ENCODE measurements at places on chromosomes 4 and X.

GRCh38 chr4:175946472-175947116 lies 119.0 kb upstream of the WDR17 start:
- no peak for DNase-seq

DNA sequence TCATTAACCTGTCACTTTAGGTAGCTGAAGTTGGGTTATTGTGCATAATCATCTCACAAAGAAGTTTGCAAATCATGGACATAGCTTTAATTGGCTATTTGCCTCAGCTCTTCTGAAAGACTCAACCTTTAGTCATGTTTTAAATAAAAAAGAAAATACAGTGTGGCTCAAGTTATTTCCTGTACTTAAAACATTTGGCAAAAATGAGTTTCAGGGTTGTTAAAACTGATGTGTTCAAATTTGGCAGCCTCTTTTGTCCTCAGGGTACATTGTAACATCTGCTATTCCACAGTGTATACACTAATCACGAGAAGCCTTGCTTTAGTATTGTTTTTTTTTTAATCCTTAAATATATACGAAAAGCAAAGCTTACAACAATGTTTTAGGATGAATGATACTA lies 31.5 kb upstream of the HPGD start:
- DNase-seq: no peak

DNA sequence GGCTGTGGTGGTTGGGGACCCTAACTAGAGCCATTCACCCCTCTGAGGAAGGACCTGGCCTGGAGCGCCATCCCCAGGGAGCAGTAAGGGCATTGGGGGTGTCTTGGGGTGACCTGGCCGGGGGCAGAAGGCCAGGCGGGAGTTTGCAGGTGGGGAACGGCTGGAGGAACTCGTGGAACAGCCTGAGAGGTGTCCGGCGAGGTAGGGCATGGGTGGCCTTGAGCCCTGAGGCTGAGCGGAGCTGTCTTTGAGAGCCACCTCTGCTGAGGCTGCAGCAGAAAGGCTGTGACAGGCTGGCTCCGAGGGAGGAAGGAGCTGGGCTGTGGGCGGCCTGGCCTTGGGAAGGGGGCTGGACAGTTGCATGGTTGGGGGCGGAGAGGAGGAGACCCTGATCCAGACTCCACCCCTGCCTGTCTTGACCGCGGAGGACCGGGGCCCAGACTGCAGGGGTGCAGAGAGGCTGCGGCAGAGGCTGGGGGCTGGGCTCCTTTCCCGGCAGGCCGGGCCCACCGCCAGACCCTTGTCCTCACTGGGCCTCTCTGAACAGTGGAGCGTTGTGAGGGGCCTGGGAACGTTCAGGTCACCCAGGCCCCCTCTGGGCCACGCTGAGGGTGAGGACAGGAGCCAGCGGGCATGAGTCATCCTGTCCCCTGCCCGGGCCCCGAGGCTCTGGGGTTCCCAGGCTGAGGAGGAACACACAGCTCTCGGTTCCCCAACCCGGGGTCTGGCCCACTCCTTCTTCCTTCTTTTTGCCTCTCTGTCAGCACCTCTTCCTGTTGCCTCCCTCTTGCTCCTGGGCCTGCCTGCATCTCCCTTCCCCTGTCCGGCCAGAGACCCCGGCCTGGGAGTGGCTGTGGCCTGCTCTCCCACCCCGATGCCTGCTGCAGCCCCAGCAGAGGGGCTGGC lies 8.1 kb downstream of the SH3BP2 start:
- no peak for DNase-seq

DNA sequence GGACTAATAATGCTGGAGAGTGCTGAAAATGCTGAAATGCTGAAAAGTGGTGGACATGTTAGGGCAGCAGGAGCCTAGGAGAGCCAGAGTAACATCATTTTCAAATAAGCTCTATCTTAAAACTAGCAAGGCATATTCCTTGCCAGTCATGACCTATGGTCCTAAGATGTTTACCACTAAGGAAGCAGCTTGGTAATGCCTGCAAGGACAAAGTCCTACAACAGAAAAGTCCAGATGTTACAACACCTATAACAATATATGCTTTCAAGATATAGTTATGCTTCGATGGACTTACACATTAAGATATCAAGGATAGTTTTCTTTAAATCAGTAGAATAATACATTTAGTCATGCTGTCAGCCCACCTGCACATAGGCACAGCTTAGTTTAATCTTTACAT lies 4.5 kb upstream of the ADH4 start:
- no peak for DNase-seq

- DNase-seq: no peak
Observed at GRCh38 chrX:78213331-78213730, 73.9 kb upstream of the TAF9B start.

DNA sequence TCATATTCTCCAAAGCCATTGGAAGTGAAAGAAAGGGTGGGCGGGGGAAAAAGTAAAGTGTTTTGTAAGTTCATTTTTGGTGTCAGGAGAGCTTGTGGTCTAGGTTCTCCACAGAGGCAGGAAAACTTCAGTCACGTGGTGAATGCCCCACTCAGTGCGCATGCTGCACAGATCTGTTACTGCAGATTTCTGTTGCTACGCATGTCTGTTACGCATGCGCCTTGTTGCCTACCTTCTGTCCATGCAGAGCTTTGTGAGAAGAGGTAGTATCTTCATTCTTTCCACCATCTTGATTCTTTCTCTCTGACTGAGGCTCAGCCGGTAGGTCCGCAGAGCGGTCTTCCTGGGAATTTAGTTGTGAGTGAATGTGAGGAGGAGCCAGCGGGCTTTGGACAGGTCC lies 15.1 kb upstream of the PAGE3 start:
- no peak for DNase-seq

DNA sequence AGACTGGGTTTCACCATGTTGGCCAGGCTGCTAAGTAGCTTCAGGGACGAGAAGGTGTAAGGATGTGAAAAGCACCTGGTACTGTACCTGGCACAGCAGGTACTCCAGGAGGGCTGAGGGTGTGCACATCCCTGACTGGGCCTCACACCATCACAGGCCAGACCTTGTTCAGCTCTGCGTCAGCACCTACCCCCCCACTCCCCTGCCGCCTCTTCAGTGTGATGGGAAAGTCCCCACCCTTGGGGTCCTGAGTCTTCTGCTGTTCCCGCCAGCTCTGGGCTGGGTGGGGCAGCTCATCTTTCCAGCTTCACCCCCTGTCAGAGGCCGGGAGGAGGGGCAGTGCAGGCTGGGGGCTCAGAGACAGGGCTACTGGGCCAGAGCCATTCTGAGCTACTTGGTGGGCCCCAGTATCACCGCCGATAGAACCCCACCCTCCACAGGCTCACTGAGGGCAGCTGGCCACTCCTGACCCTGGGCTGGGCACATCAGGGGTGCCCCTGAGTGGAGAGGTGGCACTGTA lies 6.7 kb upstream of the SH3BP2 start:
- peak; percentile 53 for DNase-seq

- DNase-seq: no peak
Observed at GRCh38 chr4:5045097-5045496, 6.2 kb upstream of the STK32B start.

DNA sequence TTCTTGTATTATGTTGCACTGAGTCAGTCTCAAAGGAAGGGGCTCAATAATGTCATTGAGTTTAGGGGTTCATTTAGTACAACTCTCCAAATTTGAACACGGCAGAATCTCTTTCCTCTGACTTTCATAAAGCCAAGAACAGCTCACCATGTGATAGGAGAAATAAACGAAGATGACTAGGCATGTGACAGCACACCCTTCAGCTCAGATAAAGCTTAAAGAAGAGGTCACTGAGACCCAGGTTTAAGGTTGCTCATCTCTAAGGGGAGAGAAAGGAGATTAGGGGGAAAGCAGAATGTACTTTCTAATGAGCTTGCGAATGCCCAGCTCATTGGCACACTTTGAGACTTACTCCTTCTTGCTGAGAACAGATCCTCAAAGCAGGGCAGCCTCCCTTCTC lies 89.0 kb downstream of the PLAC1 start:
- no peak for DNase-seq

DNA sequence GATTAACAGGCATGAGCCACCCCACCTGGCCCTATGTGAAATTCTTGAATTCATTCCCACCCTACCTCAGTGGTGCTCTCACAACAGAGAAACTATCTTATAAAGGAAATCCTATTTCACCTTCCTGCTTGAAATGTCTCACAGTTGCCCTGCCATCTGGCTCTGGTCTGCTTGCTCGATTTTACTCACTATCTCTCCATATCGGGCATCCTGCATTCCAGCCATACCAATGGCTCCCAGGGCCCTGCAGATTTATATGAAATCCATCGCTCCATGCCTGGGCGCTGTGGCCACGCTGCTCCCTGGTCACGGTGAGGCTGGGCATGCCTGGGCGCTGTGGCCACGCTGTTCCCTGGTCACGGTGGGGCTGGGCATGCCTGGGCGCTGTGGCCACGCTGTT lies 15.8 kb downstream of the SORBS2 start:
- DNase-seq: no peak

- DNase-seq: no peak
Observed at GRCh38 chr4:127446427-127446885, 186.3 kb upstream of the INTU start.

GRCh38 chrX:133339566-133339965 lies 75.7 kb downstream of the GPC4 start:
- DNase-seq: no peak

DNA sequence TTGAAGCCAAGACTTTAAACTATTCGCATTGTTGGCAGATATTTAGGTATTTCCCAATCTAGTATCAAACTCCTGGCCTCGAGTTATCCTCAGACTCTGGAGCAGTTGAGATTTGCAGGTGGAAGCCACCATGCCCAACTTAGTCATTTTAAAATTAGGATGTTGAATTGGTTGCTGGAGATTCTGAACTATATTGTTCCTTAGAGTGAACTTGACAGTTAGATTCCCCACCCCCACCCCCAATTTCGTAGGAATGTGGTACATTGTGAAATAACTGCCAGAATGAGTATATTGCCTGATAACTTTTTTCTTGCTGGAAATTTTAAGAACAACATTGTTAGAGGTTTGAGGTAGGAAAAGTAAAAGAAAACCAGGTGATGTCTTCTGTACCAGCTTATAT lies 2.3 kb downstream of the NOCT start:
- no peak for DNase-seq

- DNase-seq: no peak
Observed at GRCh38 chr4:19880206-19880605, 371.5 kb upstream of the SLIT2 start.

DNA sequence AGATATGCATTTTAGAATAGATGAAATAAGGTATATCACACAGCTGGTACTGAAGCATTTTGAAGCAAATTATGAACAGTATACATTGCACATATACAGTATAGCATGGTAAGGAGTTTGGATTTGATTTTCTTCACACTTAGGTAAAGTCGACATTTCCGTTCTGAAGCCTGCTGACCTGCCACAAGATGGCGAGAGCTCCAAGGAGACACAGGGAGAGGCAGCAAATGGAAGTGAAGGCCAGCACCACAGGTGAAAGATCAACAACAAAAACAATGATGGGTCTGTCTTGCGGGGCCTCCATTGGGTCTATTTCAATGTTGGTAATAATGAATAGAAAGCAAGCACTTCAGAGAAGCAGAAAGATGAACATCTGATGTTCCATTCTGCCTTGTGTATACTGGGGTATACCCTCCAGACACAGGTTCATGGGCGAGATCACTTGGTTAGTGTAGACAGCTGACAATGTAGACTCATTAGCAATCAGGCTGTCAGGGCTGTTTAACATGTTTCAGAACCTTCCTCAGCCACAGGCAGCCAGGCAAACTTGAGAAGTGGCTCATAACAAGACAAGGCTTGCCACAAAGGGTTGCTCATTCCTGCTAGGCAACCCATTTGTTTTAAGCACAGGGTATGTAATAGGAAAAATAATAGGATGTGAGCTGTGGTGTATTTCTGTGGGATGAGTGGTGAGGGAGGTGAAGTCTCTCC lies 21.4 kb upstream of the NOX1 start:
- DNase-seq: no peak

GRCh38 chr4:182937268-182938204 lies 20.4 kb upstream of the DCTD start:
- DNase-seq: no peak

DNA sequence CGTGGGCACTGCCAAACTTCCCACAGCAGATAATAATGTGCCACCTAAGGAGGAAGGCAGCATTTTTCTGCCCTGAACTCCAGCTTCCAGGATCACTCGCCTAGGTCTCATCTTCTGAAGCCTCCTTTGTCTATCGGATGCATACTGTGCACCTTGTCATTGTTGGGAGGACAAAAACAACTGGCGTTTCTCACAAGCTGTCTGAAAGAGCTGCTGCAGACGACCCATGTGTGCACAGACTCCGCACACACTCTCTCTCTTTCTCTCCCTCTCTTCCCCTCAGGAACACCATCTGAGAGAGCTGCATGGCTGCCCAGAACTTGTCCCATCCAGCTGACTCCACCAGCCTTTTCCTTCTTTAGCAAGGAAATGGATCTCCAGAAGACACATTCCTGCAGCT lies 83.0 kb downstream of the MAML3 start:
- no peak for DNase-seq

DNA sequence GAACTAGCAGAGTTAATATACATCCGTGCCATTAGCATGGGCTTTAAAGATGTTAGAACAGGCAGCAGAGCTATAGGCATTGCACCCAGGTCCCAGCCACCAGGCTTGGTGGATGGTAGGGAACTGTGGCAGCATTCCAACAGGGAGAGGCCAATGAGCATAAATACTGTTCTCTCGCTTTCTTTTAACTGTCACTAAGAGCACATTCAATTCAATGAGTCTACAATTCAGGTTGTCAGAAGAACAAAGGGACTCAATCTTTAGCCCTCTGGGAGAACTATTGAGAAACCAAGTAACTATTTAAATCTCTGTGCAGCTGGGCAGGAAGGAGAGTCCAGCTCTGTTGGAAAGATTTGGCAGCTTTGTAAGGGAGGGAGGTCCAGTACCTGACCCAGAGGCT lies 165.6 kb downstream of the CHIC1 start:
- no peak for DNase-seq

Measured in effector memory CD4-positive, alpha-beta T cell (primary cell).